ENCODE measurements at places on chromosomes 1 and 21.
A peak's percentile ranks its signal among the peaks of the same experiment; 100 is the strongest.

GRCh38 chr21:32214654-32215305 is 64.1 kb downstream of the MIS18A start:
- DNase-seq, result no peak

DNA sequence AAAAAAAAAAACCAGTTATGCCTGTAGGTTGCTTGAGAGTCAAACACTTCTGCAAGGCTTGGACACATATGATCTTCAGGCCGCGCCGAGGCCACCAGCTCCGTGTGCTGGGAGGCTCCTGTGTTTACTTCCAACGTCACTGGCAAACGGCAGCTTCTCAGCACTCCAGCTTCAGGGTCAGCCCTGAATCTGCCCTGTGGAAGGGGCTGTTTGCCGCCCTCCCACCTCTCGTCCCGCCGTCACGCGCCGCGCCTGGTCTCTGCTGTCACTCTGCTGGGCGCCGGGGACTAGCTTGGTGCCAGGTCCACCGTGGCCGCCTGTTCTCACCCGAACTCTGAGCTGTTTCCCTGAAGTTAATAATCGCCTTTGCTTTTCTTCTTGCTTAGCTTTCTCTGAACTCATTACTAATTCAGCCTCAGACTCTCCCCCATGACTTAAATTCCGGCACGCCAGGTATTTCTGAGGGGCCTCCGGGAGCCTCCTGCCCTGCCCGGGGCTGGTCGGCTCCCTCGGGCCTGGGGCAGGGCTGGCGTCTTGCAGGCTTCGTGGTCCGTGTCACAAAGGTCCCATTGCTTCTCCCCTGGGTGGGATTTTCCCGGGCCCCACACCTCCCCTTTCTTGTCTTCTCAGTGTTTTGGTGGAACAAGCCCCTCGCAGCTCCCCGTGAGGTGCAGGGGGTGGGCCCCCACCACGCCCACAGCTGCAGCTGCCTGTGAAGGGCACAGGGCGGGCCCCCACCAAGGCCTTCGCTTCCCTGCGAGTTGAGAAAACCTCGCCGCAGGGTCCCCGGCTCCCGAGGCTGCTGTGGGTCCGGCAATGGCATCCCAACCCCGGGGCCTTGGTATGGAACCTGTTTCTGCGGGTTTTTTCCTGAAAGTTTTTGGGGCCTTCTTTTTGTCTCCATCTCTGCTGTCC is 14.6 kb upstream of the C1orf159 start:
- DNase-seq, result no peak

- DNase-seq, result peak; percentile 8
Measured at GRCh38 chr1:199182186-199182843, 543.5 kb downstream of the PTPRC start.

DNA sequence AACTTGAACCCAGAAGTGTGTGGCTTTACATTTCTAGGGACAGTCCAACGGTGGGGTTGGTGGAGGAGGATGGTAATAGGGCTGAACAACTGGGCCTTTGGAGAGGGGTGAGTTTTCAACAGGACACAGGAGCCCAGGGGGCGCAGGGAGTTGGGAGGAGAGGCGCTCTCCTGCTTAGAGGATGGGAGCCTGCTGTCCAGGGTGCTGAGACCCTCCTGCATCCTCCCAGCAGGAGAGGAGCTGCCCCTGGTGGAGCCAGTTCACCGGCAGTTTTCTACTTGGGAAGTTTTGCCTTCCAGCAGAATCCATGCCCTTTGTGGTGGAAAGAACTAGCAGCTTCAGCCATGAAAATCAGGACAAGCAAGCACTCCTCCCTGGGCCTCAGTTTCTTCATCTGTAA is 8.6 kb downstream of the KCNC4 start:
- no peak for DNase-seq

- DNase-seq, result no peak
Measured at GRCh38 chr1:27114546-27114945, 40.4 kb downstream of the SLC9A1 start.

DNA sequence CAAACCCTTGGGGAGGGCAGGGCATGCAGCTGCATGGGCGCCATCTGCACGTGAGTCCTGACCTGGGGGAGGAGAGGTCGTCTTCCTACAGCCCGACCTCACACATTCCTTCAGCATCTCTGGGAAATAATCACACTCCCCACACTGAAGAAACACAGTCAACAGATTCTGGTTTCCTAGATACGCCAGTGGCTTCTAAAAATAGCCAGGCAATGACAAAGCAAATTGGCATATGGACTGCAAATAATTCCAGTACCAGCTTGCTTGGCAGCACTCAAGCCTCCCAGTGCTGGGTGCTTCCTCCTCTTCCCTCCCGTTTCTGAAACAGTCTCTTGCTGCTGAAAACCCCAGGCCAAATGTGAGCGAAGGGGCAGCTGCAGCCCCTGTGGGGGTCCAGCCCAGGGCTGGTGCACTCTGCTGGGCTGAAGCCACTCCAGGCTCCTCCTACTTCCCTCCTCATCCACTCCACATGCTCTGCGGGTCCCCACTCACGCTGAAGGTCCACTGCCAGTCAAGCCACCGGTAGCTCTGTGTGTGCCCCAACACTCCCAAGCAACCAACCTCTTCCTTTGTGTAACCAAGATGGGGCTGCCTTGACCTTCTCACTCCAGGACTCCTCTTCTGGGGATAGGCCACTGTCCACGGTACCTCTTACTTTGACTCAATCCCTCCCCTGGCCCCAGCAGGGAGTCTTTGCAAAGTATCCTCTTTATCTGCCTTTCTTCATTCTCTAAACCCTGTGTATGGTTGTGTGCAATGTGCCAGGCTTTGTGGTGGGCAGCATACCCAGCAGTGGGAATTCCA is 69.0 kb downstream of the KCND3 start:
- DNase-seq, result no peak

DNA sequence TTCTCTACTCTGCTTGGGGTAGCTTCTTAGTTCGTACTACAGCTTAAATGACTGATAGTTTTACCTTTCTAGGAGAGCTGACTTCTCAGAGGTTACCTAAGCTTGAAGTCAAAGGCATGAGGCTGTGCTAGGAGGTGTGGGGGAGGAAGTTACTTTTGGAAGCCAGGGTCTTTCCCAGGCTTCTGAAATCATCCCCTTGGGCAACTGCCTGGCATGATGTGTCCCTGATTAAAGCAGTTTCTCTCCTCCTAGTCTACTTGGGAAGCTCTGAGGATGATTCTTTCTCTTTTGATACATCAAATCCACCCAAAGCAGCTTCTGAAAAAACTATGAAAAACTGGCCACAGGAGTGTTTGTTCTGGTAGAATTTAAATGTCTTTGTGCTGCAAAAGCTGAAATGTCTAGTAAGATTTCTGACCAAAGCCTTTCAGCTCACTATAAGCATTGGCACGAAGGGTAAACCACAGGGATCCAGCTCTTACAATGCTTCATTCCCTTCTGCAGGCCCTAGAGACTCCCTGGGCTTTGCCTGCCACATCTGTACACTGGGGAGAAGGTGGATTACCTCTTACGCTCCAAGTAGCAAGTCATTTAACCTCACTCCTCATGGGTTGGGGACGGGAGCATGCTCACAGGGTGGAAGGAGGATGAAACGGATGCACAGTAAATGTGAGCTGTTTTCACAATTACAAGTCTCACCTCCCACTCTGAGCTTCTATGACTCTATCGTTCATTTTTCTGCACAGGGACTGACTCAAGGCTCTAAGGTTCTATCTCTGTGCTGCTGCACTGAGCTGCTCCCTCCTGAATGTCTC is 59.6 kb downstream of the RUNX1 start:
- DNase-seq, result peak; percentile 89

DNA sequence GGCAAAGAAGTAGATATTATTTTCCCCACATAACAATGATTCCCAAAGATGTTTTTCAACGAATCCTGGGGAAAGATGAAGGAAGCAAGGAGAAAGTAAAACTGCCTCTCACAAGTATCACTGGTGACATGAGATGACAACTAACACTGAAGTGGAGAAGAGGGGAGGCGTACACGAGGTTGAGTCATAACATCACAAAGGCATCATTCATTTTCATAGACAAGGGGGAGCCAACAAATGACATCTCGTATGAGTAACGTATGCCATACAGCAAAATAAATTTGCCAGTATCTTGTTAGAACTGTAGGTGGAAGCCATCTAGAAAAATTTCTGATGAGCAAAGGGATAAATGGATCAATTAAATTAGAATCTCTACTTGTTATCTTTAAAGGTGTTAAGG is 56.6 kb downstream of the ATP1B1 start:
- peak; percentile 71 for DNase-seq

DNA sequence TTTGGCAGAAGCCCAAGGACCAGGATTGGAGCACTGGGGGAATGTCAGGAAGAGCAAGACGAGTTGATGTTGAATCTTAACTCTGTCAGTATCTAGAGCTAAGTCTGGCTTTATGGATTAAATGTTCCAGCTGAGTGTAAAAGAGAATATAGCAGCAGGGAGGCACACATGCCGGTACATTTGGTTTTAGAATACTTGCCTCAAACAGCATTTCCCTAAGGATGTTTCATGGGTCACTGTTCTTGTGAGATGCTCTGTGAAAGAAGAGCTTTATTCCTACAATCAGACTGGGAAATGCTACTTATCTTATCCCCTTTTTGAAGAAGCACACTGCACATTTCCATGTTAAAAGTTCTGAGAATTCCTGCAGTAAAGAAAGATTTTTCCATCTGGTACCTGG is 440.3 kb upstream of the B3GALT2 start:
- DNase-seq, result no peak

GRCh38 chr1:221394011-221394544 is 347.8 kb downstream of the DUSP10 start:
- no peak for DNase-seq

DNA sequence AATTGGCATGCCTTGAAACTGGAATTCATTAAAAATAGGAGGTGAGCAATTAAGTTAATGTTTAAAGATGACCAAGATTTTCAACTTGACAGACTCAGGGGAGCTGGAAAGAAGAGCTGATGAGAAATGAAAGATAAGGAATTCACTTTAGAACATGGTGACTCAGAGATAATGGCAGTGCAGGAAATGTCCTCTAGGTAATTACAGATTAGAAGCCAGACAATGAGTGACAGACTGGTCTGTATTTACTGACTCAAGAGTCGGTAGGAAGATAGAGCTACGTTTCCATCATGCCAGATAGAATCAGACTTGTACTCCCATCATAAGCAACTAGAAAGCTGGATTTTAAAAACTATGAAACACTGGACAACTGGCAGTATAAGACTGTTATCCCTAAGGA is 151.6 kb downstream of the AJAP1 start:
- no peak for DNase-seq

DNA sequence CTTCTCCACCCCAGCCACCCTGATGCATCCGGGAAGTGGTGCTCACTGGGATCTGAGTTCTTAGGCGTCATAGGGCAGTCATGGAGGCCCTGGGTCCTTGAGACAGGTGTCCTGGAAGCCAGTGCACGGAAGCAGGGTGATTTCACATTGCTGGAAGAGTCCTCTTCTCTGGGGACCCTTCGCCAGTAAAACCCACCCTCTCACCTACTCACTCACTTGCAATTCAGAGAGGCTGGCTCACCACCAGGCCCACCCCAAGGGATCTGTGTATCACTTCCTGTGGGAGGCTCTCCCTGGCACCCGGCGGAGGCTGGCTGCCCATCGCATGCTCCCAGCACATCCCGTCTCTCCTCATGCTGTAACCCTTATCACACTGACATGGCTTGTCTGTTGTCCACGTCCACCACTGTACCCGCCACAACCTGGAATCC is 40.2 kb upstream of the EPS8L3 start:
- DNase-seq, result no peak

DNA sequence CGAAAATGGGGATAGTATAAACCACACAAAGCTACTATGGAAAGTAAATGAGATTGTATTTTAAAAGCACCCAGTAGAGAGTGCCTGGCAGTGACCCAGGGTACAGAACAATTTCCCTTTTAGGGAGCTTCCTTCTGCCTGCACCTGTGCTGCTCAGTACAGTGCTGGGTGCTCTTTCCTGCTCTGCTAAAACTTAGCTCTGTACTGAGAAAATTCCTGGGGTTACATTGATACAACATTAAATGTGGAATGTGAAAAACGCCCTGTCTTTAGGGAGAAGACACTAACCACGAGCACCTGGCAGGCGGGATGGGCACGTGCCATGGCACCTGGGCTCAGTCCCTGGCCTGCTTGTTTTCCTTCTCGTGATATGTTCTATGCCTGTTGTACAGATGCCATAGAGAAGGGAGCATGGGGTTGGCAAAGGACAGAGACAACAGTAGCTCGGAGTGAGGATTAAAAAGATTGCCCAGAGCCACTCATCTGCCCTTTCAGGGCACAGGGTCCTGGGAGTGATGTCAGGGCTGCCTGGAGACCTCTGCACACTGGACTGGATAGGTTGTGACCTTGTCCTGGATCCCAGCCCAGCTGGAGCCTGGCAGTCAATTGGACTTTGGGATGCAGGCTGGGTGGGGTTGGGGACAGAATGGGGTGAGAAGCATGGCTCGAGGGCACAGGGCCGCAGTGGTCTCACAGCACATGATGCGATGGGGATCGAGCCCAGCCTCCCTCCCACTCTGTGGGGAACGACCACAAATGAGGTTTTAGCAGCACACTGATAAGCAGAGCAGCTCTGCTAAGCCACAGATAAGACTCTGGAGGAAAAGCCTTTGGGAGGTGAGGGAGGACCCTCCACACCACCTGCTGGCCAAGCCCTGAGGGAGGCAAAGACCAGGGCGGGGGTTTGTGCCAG is 4.2 kb downstream of the SPATA46 start:
- DNase-seq, result no peak

DNA sequence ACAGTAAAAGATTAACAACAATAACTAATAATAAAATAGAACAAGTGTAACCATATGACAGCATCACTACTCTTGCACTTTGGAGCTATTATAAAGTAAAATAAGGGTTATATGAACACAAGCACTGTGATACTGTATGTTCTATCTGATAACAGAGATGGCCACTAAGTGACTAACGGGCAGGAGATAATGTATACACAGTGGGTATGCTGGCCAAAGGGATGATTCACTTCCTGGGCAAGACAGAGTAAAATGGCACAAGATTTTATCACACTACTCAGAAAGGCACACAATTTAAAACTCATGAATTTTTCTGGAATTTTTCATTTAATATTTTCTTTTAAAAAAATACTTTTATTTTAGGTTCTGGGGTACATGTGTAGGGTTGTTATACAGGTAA is 12.3 kb downstream of the SLC9C2 start:
- no peak for DNase-seq

DNA sequence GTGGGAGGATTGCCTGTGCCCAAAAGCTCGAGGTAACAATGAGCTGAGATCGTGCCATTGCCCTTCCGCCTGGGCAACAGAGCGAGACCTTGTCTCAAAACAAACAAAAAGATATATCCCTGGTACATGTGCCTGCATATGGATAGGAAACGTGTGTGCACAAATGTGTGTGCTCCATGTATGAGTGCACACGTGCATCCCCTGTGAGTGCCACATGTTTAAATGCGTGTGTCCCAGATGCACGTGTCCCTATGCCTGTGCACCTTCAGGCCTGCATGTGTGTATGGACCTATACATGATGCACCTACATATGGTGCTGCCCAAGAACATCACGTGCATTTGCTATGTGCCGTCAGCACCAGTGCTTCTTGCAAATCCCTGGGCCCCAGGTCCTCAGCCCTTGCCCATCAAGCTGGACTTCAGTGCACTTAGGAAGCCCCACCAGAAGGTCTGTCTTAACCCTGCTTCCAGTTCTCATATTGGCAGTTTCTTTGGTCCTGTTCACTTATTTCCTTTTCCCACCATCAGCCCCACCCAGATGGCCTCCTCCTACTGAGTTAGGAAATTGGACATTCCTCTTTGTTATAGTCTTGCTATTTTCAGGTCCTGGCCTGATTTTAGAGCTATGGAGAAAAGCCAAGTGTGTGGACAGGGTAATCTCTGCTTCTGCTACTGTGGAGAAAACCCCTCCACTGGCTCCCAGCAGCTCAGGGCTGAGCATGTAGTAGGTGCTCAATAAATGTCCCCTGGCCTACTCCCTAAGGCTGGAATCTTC is 15.4 kb downstream of the TIE1 start:
- DNase-seq, result no peak

- DNase-seq, result no peak
Measured at GRCh38 chr1:197731449-197731848, 43.8 kb downstream of the DENND1B start.
